ENCODE measurements at places on chromosomes 4 and X. TPM values are rescaled to one million over a fixed set of nuclear protein-coding genes. Genes with fewer than 3 reads are reported as not detected.
A peak's percentile ranks its signal among the peaks of the same experiment; 100 is the strongest.

GRCh38 chrX:119895843-119896326 is at the start of gene AKAP14:
Gene AKAP14 (plus strand): TSS chrX:119895893. CDS start chrX:119903224, 7,331 bp downstream.
- DNase-seq: no peak

SLC7A11 gene
- 40.6 TPM for total RNA-seq

DNA sequence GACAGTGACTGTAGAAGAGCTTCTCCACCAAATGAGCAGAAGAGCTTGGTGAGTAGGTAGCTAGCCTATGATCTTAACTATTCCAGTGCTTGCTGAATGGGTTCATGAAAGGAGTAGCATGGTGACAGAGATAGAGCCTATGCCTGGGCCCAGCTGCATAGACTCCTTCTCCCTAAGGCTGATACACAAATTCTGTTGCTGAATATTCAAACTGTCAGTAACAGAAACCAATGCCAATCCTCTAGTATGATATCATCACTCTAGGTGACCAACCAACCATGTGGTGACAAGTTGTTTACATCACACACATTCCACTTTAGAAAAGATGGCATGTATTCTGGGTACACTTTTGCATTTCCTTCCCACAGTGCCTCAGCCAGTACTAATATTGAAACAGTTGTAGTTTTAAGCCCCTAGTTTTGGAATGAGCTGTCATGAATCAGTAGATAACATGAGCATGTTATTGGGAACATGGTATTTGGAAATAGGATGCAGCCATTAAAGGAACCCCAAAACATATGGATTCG is 103.4 kb upstream of the GRXCR1 start:
- no peak for DNase-seq

DNA sequence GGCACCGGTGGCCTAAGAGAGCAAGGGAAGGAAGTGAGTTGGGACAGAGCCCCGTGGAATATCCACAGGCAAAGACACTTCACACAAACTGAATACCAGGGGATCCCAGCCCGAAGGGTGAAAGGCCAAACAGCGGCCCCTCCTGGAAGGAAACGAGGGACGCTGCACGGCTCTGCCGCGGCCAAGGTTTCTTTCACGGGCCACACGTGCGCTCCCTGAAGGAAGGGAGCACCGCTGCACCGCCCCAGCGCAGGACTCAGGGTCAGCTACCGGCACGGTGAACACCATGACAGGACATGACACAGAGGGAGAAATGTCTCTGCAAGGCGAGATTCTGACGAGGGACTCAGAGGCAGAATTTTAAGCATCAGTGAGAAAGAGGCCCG is 31.5 kb upstream of the GTPBP6 start:
- DNase-seq: no peak

DNA sequence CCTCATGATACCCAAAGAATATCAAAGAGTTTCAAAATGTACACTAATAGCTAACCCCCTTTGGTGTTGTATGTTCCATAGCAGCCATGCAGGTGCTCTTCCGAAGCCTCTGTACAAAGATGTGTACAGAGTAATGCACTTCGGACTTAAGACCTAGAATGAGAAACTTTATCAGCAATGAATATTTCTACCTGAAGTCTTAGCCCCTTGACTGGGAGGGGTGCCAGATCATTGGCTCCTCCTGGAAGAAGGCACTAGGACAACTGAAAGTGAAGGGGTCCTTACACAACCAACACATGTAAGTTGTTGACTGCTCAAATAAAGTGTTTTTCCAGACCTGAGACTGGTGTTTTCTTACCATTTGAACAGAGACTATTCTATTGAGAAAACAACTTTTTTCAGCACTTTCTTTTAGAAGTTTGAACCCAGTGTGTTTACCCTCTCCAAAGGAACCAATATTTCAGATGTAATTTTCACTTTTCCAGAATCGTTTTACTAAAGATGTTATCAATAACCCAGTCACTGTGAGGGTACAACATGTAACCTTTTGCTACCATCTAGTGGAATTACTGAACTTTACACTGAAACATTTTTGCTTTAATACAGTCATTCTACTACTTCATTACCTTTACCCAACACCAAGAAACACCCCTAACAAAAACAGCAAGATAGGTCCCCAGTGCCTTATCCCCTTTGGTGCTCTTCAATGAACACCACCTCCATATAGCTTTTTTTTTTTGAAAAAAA is 33.3 kb upstream of the PRDX4 start:
- peak; percentile 5 for DNase-seq

Data from A673 (cell line).